ENCODE measurements at places on chromosomes 3 and 15. TPM values are rescaled to one million over a fixed set of nuclear protein-coding genes. Genes with fewer than 3 reads are reported as not detected.

The NRROS gene
- total RNA-seq, result 17.0 TPM

The MORC1 gene
- not detected for total RNA-seq

The EXD1 gene
- not detected for total RNA-seq

The SCAMP5 gene
- total RNA-seq, result 1.1 TPM

The ERC2 gene
- not detected for total RNA-seq

The CCR3 gene
- not detected for total RNA-seq

The PTPRG gene
- total RNA-seq, result not detected

The ARMC8 gene
- total RNA-seq, result 47.7 TPM

The GRK7 gene
- total RNA-seq, result not detected

The XIRP1 gene
- 5.3 TPM for total RNA-seq

The LRRC31 gene
- total RNA-seq, result not detected

The CFAP100 gene
- not detected for total RNA-seq

The SLC9A9 gene
- total RNA-seq, result 1.2 TPM

The HHATL gene
- not detected for total RNA-seq

The SLC25A38 gene
- 71.3 TPM for total RNA-seq

The EXOG gene
- total RNA-seq, result 17.7 TPM

The CPN2 gene
- not detected for total RNA-seq

The FBXL2 gene
- not detected for total RNA-seq

The DUOXA2 gene
- not detected for total RNA-seq

The TRPM1 gene
- not detected for total RNA-seq

The CHL1 gene
- total RNA-seq, result not detected

The RGMA gene
- 0.20 TPM for total RNA-seq

The CPLX3 gene
- not detected for total RNA-seq

The CNBP gene
- 487 TPM for total RNA-seq

The THSD4 gene
- not detected for total RNA-seq

The PRR23B gene
- not detected for total RNA-seq

The ARHGAP11A gene
- total RNA-seq, result 106 TPM

The ANKRD34C gene
- total RNA-seq, result not detected

The DPPA2 gene
- total RNA-seq, result not detected

The EPHA3 gene
- total RNA-seq, result not detected

The GOLGA8J gene
- total RNA-seq, result not detected

The SPINT1 gene
- 6.7 TPM for total RNA-seq

The SNX33 gene
- total RNA-seq, result 3.5 TPM

The RTP4 gene
- 3.1 TPM for total RNA-seq

The SNRPN gene
- 44.0 TPM for total RNA-seq

The MKRN2OS gene
- not detected for total RNA-seq

The ANKUB1 gene
- total RNA-seq, result not detected

The FANCD2OS gene
- total RNA-seq, result not detected

The GOLGA8M gene
- 0.53 TPM for total RNA-seq

The TGM5 gene
- total RNA-seq, result not detected

The ACKR2 gene
- 0.92 TPM for total RNA-seq

The STRIT1 gene
- total RNA-seq, result not detected

The GPR149 gene
- not detected for total RNA-seq

The ATP10A gene
- 24.0 TPM for total RNA-seq

The GOLGA8H gene
- not detected for total RNA-seq

The ZMYND10 gene
- total RNA-seq, result 1.3 TPM

The CADPS gene
- total RNA-seq, result not detected

The SLC9C1 gene
- total RNA-seq, result not detected

The SH2D7 gene
- not detected for total RNA-seq

The DAPK2 gene
- 4.4 TPM for total RNA-seq

The CFAP91 gene
- 0.64 TPM for total RNA-seq

The CCR1 gene
- total RNA-seq, result 1.5 TPM

The ADAMTS9 gene
- total RNA-seq, result not detected

The IL17RC gene
- total RNA-seq, result 0.31 TPM
